ENCODE measurements at places on chromosomes 13 and 19.

- no peak for DNase-seq
Observed at GRCh38 chr13:101520672-101521071, 68.2 kb downstream of the ITGBL1 start.

GRCh38 chr13:92806215-92806614, 420.4 kb upstream of the GPC6 start:
- no peak for DNase-seq

- DNase-seq, result no peak
Observed at GRCh38 chr19:33647146-33647545, 25.4 kb downstream of the CHST8 start.

GRCh38 chr13:79621902-79622301, 140.9 kb downstream of the NDFIP2 start:
- no peak for DNase-seq

- no peak for DNase-seq
Observed at GRCh38 chr13:98241976-98242375, 64.9 kb upstream of the RNF113B start.

- no peak for DNase-seq
Observed at GRCh38 chr13:44231786-44232516, 141.7 kb upstream of the SERP2 start.

DNA sequence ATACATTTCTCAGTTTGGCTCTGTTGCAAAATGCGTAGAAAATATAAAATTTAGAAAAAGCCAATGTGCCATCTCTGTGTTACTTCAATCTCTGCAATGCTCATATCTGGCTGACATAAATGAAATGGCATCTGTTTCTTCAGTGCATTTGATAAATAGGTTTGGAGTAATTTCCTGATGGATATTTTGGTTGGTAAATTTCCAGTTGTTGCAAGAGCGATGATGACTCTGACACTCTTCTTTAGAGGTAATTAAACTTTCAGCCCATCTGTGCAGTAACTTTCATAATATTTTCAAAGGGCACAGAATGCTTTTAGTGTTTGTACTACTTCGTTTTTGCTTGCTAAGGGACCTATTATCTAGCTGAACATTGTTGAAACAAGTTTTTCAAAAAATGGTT, 1286.4 kb downstream of the PCDH9 start:
- no peak for DNase-seq

DNA sequence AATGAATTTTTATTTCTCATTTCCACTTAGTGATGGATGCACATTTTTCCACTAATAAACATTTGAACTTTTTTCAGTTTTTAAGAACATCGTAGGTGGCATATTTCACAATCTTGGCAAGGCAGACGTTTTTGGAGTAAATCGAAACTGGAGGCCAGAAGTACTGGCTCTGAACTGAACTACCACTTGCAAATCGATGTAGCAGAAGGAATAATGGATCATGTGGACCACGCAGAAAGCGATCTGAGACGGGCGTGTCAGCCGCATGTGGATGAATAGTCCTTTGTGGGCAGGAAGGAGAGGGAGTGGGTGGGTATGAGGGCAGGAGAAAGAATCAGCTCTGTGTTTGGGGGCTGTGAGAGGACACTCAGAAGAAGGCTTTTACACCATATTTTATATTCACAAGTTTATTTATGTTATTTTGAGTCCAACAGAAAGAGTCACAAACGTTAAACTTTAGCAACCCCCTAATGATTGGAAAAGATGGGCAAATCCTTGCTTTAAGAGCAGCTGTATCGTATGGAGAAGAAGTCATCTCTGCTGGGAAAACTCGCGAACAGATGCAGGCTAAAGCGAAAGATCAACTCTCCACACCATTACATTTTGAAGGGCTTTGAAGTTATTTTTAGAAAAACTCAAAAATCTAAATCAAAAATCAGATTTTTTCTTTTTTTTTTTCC, 90.5 kb downstream of the COL4A2 start:
- no peak for DNase-seq

DNA sequence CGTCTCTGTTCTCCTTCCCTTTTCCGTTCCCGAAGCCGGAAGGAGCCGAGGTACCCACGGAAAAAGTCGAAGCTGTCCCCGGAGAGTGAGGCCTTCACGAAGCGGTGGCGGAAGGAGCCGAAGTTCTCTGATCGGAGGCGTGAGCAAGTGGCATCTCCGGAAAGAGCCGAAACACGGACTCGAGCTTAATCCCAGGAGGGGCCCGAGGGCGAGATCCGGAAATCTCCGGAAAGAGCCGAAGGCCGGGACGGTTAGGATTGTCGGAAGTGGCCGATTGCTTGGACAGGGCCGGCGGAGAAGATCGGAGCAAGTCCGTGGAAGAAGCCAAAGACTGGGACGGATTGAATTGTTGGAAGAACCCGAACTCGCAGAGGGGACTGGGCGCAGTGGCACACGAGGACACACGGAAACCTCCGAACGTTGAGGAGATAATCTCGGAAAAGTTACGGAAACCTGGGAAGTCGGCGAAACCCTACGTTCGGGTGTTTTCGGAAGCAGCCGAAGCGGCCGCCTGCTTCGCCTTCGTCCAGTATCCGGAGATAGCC, 440 bp upstream of the U2AF2 start:
- no peak for DNase-seq

GRCh38 chr13:104485571-104485970, 1419.4 kb upstream of the SLC10A2 start:
- no peak for DNase-seq

DNA sequence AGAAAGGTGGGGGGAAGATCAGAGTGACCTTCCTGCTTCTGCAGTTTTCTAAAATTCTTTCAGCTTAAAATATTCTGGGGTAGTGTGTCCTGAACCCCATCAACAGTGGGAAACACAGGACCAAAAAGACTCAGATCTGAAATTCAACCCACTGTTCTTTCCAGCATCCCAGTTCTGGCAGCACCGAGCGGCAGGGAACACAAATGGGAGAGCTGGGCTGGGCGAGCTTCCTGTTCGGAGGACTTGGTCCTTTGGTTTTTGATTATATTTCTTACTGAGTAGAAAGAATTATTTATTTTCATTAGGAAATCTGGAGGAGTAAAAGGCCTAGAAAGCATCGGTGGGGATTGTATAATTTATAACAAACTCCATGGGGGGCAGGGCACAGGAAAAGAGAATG, 239.1 kb downstream of the COG6 start:
- no peak for DNase-seq

GRCh38 chr13:65378943-65379519, 1851.1 kb downstream of the PCDH9 start:
- DNase-seq, result no peak

DNA sequence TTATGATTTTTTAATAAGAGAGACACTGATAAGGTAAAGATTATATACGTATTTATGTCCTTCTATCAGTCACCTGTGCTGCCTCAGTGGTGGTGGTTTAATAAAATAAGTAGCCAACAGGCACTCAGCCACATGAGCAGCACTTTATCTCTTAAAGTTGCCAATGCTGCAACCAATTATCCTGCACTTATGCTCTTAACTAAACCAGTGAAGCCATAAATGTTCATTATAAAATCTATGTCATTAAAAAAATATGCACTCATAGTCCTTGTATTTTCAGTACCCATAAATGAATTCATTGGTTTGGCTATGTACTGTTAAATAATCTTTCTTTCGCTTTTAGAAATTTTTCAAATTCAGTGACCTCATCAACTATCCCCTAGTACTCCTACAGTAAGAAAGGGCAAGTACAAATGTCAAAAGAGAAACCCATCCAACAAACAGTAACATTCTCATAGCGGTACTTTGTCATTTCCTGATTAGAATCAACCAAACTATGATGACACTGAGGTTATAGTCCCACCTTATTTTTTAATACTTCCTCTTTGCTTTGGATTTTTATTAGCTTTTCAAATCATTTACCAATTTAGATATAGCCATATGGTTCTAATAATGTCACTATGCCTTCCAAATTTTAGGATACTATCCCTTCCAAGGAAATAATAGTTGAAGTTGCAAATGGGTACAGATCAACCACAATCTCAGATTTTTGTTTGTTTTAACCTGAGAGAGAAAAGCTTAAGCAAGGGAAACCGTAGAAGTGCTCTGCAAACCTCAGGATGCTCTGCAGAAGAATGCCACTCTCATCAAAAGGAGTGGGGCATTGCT, 190.9 kb downstream of the KLF12 start:
- DNase-seq, result peak; percentile 20

GRCh38 chr13:26222520-26223046, 469 bp upstream of the RNF6 start:
- no peak for DNase-seq

DNA sequence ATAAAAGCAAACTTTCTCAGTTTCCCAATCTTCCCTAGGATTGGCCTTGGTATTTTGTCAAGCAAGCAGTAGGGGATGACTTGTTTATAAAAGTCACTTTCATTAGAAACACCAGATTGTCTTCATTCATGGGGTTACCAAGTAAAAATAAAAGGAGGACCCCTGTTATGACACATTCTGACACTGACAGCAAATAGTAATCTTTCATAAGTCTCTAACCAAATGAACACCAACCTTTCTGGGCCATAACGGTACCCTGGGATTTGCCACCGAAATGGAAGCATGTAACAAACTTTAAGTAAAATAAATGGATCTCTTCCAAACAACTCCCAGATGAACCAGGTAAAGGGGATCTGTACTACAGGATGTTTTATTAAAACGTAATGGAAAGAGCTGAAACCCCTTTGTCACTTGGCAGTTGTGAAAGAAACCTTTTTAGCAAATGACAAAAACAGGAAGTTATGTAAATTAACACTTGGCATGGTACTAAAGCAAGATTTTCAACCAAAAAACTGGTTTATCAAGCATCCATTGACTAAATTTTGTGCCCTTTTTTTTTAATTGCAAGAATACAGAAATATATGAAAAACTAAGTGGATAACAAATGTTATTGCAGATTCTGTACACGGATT, 335.6 kb downstream of the RBM26 start:
- DNase-seq, result peak; percentile 20

- no peak for DNase-seq
Observed at GRCh38 chr19:35052599-35053190, 11.2 kb downstream of the HPN start.

GRCh38 chr19:12346896-12347295, 13.5 kb upstream of the ZNF563 start:
- DNase-seq, result peak; percentile 61

DNA sequence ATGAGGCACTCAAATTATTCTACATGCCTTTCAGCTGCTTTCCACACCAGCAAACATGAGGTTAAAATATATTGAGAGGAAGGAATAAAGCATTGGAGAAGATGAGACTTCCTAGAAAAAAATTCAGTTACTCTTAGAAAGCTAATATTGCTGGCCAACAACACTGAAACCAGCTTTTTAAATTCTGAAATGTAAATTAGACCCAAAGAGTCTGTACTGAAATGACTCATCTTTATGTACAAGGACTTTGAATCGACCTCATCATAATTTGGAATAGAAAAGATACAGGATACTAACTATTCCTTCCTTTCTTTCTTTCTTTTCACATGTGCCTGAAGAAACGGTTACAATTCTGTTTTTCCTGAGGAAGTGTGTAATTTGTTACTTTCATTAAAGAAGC, 6.5 kb upstream of the HSPH1 start:
- no peak for DNase-seq

GRCh38 chr19:39516270-39516669, 1.3 kb downstream of the SELENOV start:
- DNase-seq, result peak; percentile 43

DNA sequence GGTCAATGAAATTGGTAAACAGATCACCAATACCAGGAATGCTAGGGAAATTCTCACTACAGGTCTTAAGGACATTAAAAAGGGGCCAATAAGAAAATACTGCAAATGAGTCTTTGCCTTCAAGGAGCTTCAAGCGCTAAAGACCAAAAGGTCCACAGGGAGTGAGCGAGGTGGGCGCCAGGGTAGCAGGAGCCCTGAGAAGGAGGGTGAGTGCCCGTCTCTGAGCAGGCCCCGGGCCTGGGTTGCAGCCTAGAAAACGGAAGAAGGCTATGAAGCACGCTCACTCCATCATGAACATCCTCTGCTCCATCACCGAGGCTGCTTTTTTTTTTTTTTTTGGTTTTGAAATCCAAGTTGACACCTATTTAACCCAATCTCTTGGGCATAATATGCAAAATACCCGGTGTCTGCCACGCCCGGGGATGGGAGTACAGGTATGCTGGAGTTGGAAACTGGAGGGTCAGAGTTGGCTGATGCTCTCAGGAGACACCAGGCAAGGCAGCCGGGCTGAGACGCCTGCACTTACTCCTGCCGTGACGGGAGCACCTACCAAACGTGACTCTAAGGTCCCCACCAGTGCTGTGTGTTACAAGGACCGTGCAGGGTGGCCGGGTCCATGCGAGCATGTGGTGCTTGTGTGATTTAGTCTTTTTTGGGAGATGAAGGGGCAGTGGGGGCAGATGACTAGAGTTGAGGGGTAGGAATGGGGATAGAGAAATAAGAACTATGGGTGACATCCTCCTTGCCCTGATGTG, 66.9 kb downstream of the KLF2 start:
- DNase-seq, result no peak
